Osteocyte (in vitro differentiated cells): ENCODE measurements at places on chromosomes 4 and X. TPM values are rescaled to one million over a fixed set of nuclear protein-coding genes. Genes with fewer than 3 reads are reported as not detected.

GRCh38 chrX:111110098-111110775 is 14.2 kb downstream of the PAK3 start:
- H3K36me3 ChIP-seq = no peaks in the 10 kb centered on the region
- no peaks in the 10 kb centered on the region for H3K27me3 ChIP-seq
- no peak overlapping the region for H3K4me3 ChIP-seq
- H3K4me1 ChIP-seq = no peaks in the 10 kb centered on the region
- DNase-seq = no peak

DNA sequence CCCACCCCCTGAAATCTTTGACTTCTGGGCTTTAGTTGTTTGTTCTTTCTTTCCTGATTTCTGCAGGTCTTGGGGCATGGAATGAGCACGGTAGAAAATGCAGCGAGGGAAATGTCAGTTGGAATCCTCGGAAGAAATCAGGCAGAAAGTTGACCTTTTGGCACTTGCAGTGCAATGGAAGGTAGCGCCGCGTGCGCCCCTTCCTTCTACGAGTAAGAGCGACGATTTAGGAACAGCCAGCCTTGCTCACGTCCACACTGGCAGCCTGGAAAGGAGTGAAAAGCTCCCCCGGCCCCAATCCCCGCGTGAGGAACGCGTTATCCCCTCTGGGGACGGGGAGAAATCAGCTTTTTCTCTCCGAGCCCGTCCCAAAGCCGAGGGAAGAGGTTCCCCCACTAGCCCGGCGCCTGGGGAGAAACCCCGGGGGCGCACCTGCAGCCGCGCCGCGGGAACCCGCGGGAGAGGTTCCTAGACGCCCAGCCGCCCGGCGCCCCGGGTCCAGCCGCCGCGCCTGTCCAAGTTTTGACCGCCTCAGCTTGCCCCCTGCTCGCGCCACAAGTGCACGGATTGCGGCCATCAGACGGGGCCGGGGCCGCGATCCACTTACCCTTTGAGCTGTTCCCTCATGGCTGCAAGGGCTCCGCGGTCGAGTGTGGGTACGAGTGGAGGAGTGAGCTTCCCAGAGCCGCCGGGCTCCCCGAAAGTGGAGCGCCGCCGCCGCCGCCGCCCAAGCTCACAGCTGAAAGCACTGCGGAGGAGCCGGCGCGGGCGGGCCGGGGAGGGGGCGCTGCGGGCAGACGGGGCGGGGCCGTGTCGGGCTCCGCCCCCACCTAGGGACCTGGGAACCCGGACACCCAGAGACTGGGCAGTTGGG is 194.6 kb upstream of the FTHL17 start:
- peak overlapping the region; percentile 83 for H3K4me3 ChIP-seq
- peaks cover 25% of the 10 kb centered on the region for H3K4me1 ChIP-seq
- peaks cover 27% of the 10 kb centered on the region for H3K36me3 ChIP-seq
- peak; percentile 87 for DNase-seq
- peak overlapping the region; percentile 84 for H3K27ac ChIP-seq

SPOCK3 gene
- total RNA-seq = not detected in 2 replicates

CXorf58 gene
- not detected in 2 replicates for total RNA-seq

DRD5 gene
- total RNA-seq = not detected in 2 replicates
